IMR-90 (cell line): ENCODE measurements at places on chromosomes 5 and 9. TPM values are rescaled to one million over a fixed set of nuclear protein-coding genes. Genes with fewer than 3 reads are reported as not detected.

GRCh38 chr9:16103620-16104397 lies 551.0 kb downstream of the CCDC171 start:
- peak; percentile 33 for DNase-seq

GRCh38 chr9:122954253-122954691 lies 13.5 kb downstream of the RABGAP1 start:
- DNase-seq = peak; percentile 68

- DNase-seq = no peak
Measured at GRCh38 chr5:156450778-156451177, 123.8 kb downstream of the SGCD start.

DNA sequence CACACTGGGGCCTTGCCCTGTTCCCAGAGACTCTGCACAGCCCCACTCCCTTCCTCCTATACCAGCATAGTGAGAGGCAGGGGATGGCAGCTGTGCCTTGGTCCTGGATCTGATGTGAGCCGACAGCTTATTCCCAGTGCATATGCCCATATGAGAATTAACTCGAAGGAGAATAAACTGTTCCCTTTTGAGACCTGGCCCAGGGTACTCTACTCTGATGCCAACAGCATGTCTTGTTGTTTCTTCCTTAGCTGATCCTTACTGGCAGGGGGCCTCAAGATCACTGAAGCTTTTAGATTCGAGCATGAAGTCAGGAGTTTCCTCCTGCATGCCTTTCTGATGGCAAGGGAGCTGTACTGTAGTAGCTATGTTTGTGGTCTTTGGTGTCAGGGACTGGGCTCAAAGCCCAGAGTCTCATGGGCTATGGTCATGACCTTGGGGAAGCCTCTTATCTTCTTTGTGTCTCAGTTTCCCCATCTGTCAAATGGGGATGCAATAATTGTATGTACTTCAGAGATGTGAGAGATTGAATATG lies 57.1 kb downstream of the DOCK2 start:
- DNase-seq = peak; percentile 25

DNA sequence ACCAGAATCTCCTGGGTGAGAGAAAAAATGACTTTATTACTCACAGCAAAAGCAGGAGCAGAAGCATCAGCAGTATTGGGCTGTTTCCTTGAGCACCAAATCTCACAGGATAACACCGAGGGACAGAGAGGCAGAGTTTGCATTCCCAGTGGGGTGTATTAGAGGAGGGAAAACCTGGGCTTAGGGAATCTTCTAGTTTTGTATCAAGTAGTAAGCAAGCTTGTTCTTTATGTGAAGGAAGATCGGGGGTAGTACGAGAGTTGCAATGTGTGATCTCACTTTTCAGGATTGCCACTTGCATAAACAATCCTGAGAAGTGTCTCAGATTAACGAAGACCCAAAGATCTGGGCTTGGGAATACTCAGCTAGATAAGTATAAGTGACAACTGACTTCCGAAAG lies 1163.0 kb downstream of the TAF11L14 start:
- DNase-seq = no peak

DNA sequence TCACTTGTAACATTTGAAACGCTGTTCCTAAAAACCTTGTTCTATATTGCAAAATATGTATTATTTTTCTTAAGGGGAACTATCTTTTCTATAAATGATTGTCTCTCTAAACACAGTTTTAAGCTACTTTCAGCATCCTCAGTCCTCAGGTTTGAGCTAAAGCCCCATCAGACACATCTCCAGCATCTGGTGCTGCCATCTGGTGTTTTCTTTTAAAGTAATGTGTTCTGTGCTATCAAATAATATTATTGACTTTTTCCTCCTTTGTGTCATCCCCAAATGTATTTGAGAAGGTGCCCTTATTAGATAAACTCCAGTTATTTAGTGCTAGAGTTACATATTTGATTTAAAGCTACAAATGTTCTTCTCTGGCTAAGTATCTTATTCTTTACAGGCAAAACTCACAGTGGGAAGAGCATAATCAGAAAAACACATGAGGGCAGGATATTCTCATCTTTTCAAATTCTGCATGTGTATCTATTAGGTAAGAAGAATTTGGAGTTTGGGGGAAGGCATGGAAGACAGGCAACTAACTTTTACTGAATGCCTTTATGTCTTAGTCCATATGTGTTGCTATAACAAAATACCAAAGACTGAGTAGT lies 27.5 kb downstream of the ZNF474 start:
- peak; percentile 78 for DNase-seq

GRCh38 chr9:116550696-116551436 lies 136.2 kb upstream of the TRIM32 start:
- DNase-seq = peak; percentile 56

DNA sequence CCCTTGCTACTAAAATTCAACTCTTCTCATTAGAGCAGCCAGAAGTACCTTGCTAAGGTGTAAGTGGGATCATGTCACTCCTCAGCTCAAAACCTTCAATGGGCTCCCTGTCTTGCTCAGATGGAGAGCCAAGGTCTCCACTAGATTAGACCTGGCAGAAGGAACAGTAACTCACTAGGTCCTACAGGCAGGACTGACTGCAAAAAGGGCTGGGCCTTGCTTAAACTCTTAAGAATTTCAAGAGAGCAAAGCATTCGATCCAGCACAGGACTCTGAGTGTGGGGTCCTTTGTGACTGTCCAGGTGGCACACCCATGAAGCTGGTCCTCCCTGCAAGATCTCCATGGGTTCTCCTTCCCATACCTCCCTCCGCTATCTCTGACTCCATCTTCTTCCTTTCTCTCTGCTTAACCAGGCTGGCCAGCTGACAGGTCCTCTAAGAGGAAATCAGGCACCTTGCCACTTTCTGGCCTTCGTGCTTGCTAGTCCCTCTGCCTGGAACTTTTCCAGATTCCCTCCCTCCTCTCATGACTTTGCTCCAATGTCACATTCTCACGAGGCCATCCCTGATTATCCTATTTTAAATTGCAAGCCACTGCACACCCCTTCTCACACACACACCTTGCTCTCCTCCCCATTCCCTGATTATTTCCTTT lies 70.2 kb downstream of the BASP1 start:
- DNase-seq = no peak

- DNase-seq = no peak
Measured at GRCh38 chr5:1100664-1101574, 10.9 kb downstream of the SLC12A7 start.

- DNase-seq = peak; percentile 50
Measured at GRCh38 chr5:149150457-149150856, 9.2 kb downstream of the ABLIM3 start.

- no peak for DNase-seq
Measured at GRCh38 chr5:113531481-113532159, 18.1 kb downstream of the YTHDC2 start.

DNA sequence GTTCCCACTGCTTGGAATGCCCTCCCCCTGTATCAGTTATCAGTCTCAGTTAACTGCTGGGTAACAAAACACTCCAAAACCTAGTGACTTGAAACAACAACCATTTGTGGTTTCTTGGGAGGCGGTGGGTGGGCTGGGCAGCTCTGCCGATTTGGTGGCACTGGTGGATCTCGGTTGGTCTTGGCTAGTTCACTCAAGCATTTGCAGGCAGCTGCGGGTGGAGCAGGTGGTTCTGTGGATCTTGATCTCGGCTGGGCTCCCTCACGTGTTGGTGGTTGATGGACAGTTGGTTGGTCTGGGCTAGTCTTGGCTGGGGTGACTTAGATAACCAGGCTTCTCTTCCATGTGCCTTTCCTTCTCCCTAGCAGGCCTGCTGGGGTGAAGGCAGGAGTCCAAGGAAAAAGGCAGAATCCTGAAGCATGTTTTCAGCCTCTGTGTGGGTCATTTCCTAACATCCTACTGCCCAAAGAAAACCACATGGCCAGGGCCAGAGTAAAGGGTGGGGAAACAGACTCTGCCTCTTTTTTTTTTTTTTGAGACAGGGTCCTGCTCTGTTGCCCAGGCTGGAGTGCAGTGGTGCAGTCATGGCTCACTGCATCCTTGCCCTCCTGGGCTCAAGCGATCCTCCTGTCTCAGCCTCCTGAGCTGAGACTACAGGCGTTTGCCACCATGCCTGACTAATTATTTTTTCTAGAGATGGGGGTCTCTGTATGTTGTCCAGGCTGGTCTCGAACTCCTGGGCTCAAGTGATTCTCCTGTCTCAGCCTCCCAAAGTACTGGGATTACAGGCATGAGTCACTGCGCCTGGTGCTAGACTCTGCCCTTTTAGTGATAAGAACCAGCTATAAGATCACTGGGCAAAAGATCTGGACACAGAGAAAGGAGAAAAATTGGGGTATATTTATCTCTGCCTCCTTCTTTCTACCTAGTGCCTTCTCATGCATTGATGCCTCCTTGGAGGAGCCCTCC lies 183.7 kb downstream of the RGS3 start:
- no peak for DNase-seq

DNA sequence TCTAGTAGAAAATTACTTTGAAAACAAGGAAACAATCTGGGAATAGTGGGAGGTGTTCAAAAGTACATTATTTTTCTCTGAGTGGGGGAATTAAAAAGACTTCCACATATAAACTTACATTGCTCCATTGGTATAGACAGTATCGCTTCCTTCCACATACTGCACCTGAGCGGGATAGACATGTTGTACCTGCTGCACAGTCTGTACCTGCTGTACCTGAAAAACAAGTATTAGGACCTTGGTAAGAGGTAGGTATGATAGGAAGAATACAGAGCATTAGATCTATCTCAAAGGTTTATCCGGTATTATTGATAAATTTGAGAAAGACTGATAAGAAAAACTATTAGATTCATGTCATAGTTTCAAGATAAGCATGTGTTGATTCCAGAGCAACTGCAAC lies 179.3 kb downstream of the RFX3 start:
- DNase-seq = no peak

Gene FOXD4
- 0.03 and 0.09 TPM in 2 replicates for polyA plus RNA-seq

Gene PTPRD
- 0.07 and 0.09 TPM in 2 replicates for polyA plus RNA-seq

Gene DMGDH
- polyA plus RNA-seq = 0.14 TPM in 1 of 2 replicates, not detected in the other

Gene TXNDC8
- polyA plus RNA-seq = not detected in 2 replicates

Gene QRFP
- not detected in 2 replicates for polyA plus RNA-seq

Gene COL23A1
- not detected in 2 replicates for polyA plus RNA-seq

Gene TMEM171
- polyA plus RNA-seq = 4.9 and 5.1 TPM in 2 replicates

Gene PCDHB14
- 0.36 and 0.39 TPM in 2 replicates for polyA plus RNA-seq
